ENCODE measurements at places on chromosomes 3 and 15.

GRCh38 chr15:55937040-55937439, 56.4 kb downstream of the NEDD4 start:
- DNase-seq: no peak

DNA sequence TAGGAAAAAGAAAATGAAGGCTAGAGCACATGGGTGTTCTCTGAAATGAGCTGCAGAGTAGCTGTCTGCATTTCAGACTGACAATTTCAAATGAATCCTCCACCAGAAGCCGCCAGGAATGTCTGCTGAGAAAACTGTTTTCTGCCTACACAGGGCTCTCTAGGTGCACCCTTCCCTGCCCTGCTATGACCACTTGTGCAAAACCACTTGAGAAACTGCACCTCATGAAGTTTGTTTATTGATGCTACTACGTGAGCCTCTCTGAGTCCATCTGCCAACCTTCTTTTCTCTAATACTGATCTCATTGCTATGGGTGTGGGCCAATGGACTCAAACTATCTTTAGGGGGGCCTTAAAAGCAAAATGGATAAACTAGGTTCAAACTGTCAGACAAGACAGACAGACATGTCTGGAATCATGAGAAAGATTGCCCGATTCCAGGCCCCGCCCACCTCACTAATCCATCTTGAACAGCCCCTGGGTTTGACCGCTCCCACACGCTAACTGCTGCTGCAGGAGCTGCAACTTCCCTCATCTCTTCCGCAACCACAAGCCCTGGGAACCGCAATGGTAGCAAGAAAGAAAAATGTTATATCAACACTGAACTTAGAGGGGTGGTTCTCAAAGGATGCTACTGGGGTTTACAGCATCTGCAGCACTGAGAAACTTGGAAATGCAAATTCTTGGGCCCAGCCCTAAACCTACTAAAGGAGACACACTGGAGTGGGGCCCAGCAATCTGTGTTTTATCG, 9.0 kb upstream of the CD47 start:
- no peak for DNase-seq

GRCh38 chr15:25248583-25249235, 190.1 kb downstream of the UBE3A start:
- DNase-seq: no peak

GRCh38 chr15:95174301-95175259, 943.2 kb downstream of the MCTP2 start:
- DNase-seq: no peak

GRCh38 chr3:14147066-14147435, 22.2 kb downstream of the TMEM43 start:
- no peak for DNase-seq

DNA sequence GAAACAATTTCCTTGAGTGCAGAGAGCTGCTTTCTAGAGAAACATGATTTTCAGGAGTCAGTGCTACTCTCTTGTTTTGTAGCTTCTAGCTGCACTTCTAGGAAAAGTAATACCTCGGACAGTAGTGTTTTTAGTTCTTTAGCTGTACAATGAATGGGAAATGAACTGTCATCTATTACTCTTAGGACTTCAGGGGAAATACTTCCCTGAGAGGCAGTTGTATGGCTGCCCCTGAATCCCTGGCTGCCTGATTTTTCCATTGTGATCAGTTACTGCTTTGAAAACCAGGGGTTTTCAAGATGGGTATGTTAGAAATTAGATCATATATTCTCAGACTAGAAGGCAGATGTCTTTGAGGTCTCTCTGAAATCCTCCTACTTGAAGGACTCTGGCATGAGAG, 200.3 kb upstream of the SEMA6D start:
- DNase-seq: no peak

DNA sequence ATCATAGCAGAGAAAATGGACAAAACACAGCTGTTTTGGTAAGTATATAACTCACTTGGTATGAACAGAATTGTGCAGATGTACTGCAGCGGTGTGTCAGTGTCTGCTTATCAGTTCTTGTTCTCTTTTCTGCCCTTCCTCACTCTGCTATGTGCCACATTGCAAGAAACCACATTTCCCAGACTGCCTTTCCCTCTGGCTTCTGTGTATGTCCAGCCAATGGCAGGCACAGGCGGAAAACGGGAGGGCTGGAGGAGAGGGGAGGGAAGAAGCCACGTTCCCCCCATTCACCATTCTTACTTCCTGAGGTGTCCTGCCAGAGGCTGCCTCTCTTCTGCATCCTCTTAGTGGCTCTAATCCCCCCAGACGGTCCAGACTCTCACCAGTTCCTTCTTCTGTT, 15.4 kb downstream of the HHLA2 start:
- DNase-seq: no peak

DNA sequence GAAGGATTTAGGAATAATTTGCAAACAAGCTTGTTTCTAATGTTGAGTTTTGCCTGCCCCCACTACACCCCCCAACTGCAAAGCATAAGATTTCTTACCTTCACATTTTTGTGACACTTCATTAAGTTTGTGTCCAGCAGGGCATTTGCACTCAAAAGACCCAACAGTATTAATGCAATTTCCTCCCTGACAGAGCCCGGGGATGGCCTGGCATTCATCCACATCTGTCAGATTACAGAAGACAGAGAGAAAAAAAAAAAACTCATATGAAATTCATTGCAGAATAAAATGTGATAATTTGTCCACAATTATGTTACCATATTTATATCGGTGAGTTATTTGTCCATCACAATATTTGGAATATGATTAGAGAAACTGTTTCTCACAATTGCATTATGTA, 111.5 kb downstream of the FBN1 start:
- DNase-seq: no peak

DNA sequence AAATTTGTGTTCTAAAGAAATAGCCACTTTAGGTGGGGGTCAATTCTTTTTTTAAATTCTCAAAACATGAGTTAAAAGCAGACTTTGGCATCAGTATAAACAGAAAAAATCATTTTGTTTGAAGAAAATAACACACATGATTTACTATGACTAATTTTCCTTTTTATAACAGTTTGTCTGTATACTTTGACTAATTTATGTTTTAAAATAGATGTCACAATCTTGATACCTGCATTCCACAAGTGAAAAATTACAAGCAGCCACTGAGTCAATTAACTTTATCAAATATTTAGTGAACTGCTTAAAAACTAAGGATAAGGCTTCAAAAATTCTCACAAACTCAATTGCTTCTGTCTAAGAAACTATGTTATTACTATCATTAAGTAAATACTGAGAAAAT, 235.0 kb downstream of the TBC1D5 start:
- DNase-seq: no peak

GRCh38 chr3:120048355-120049041, 45.7 kb downstream of the GSK3B start:
- no peak for DNase-seq

DNA sequence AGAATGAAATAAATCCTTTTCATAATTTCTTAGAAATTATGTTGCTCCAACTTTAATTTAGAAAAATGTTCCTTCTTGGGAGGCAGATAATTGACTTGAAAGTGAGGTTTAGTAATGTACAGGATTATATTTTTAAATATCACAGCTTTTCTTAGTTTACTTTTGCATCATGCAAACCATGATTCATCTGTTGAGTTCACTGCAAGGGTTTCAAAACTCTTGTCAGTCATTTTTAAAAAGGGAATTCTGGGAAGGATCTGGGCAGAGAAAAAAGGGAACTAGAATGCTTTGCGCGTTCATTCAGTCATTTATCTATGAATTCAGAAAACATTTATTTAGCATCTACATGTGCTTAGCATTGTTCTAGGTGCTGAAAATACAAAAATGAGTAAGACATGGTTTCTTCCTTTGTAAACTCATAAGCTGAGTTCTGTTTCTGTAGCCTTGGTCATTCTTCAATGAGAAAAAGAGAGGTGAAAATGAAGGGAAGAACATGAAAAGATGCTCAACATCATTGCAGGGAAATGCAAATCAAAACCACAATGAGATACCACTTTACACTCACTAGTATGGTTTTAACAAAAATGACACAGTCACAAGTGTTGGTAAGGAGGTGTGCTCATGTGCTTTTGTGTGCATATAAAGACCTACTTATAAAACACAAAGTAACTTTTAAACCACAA, 209.1 kb downstream of the NR1D2 start:
- no peak for DNase-seq

- no peak for DNase-seq
Observed at GRCh38 chr3:32712506-32713055, 27.6 kb downstream of the CNOT10 start.

GRCh38 chr3:37115446-37115845, 58.9 kb downstream of the LRRFIP2 start:
- no peak for DNase-seq

DNA sequence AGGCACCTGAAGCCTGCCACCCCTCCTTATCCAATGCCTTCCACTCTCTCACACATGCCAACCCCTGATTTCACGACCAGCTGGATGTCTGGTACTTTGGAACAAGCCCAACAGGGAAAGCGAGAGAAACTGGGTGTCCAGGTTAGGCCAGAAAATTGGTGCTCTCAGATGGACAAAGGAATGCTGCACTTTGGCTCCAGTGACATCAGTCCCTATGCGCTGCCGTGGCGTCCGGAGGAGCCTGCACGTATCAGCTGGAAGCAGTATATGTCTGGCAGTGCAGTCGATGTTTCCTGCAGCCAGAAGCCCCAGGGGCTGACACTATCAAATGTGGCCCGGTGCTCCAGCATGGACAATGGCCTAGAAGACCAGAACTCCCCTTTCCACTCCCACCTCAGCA, 45.2 kb downstream of the CDAN1 start:
- DNase-seq: no peak

DNA sequence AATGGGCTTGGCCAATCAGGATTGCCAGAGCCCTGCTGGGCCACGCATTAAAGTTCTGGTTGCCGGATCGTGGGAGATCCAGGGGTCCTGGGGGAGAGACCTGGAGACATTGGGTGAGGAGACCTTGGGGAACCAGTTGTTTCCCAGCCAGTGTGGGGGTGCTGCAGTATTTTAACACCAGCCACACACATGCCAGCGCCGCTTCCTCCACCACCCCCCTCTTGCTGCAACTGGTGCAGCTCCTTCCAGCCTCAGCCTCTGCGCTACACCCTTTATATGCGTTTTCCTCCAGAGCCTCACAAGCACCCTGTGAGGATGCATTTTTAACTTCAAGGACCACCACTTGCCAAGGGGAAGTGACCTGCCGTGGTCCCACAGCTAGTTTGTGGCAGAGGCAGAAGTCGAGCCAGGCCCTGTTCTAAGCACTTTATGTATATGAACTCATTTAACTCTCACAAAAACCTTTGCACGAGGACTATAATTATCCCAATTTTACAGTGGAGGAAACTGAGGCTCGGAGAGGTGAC, 29.4 kb upstream of the GRIP2 start:
- no peak for DNase-seq

DNA sequence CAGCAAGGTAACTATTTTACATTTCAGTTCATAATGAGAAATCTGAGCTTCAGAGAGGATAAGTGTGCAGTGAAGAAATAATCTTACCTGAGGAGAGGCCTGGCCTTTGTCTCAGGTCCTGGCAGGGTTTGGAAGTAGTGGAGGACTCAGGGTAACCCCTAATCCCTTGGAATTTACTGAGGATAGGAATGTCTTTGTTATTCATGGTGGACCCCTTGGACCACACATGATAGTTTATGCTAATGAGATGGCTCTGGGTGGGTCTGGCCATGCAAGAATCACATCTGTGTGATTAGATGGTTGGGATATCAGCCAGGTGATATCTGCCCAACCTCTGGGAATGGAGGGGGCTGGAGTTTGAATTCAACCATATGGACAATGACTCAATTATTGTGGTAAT, 65.0 kb upstream of the DAZL start:
- no peak for DNase-seq

GRCh38 chr15:99621767-99622166, 56.0 kb downstream of the MEF2A start:
- no peak for DNase-seq

- no peak for DNase-seq
Observed at GRCh38 chr15:74982183-74982582, 13.2 kb upstream of the SCAMP5 start.

DNA sequence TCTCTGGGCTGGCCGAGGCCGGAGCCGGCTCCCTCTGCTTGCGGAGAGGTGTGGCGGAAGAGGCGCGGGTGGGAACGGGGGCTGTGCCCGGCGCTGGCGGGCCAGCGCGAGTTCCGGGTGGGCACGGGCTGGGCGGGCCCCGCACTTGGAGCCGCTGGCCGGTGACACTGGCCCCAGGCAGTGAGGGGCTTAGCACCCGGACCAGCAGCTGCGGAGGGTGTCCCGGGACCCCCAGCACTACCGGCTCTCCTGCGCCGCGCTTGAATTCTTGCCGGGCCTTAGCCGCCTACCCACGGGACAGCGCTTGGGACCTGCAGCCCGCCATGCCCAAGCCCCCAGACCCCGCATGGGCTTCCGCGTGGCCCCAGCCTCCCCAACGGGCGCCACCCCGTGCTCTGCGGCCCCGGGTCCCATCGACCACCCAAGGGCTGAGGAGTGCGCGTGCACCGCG, 736.3 kb upstream of the ARRDC4 start:
- no peak for DNase-seq

DNA sequence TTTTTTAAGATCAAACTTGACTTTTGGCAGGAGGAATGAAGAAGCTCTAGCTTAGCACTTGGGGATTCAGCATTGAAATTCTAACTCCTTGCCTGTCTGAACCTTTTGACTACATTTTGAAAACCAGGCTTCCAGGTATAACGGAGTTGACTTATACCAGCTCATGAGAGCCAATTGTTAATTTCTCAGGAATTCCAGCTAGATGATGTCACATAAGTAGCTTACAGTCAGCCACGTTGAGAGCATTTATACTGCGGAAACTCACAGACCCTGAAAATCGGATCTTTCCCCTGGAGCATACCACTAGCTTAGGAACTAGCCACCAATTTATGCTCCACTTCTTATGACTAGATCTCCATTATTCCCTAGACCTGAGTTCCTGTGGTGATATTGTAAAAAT, 321.4 kb upstream of the DPH6 start:
- no peak for DNase-seq

- DNase-seq: no peak
Observed at GRCh38 chr3:166420071-166420470, 582.8 kb upstream of the BCHE start.

GRCh38 chr3:149459491-149460059, 14.9 kb upstream of the TM4SF4 start:
- DNase-seq: no peak

GRCh38 chr3:54182242-54182641, 59.9 kb downstream of the CACNA2D3 start:
- no peak for DNase-seq

DNA sequence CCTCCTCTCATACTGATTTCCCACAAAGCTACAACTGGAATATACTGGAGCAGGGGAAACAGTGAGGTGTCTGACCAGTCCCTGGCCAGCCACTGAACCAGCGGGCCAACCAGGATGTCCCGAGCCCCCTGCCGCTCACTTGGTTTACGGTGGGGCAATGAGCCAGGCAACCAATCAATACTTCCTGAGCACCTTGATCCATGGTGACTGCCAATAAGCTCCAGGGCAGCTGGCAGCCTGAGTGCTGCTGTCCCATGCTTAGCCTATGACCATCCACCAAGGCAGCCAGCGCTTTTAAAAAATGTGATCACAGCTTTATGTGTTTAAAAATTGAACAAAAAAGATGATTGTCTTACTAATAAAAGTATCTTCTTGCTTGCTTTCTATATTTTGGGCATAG, 4.2 kb downstream of the SCN10A start:
- no peak for DNase-seq
